SK-MEL-5 (cell line): ENCODE measurements at places on chromosomes 6 and 20. TPM values are rescaled to one million over a fixed set of nuclear protein-coding genes. Genes with fewer than 3 reads are reported as not detected.
A peak's percentile ranks its signal among the peaks of the same experiment; 100 is the strongest.

GRCh38 chr20:61941721-61942405, 123.8 kb downstream of the TAF4 start:
- DNase-seq, result no peak

DNA sequence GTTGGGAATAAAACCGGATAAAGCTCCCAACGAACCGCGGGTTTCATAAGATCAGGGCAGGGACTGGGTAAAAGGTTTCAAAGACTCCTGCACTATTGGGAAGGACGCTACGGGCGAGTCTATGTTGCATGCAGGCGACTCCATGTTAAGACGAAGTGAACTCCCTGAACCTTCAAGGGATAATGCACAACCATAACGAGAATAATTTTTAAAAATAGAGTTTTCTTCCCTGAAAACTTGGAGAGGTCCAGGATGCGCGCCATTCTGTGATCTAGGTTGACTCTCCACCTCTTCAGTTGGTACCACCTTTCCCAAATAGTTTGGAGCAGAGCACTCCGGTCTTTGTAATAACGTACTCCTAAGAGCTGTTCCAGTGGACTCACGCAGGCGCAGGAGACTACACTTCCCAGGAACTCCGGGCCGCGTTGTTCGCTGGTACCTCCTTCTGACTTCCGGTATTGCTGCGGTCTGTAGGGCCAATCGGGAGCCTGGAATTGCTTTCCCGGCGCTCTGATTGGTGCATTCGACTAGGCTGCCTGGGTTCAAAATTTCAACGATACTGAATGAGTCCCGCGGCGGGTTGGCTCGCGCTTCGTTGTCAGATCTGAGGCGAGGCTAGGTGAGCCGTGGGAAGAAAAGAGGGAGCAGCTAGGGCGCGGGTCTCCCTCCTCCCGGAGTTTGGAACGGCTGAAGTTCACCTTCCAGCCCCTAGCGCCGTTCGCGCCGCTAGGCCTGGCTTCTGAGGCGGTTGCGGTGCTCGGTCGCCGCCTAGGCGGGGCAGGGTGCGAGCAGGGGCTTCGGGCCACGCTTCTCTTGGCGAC, at the start of gene TPX2:
TPX2 (plus strand) TSS at position 562 of the 821 bp plus-strand sequence. CDS start 18,187 bp downstream, outside the sequence.
- peak; percentile 99 for DNase-seq

The TJAP1 gene
- 12.4 and 18.2 TPM in 2 replicates for total RNA-seq

DNA sequence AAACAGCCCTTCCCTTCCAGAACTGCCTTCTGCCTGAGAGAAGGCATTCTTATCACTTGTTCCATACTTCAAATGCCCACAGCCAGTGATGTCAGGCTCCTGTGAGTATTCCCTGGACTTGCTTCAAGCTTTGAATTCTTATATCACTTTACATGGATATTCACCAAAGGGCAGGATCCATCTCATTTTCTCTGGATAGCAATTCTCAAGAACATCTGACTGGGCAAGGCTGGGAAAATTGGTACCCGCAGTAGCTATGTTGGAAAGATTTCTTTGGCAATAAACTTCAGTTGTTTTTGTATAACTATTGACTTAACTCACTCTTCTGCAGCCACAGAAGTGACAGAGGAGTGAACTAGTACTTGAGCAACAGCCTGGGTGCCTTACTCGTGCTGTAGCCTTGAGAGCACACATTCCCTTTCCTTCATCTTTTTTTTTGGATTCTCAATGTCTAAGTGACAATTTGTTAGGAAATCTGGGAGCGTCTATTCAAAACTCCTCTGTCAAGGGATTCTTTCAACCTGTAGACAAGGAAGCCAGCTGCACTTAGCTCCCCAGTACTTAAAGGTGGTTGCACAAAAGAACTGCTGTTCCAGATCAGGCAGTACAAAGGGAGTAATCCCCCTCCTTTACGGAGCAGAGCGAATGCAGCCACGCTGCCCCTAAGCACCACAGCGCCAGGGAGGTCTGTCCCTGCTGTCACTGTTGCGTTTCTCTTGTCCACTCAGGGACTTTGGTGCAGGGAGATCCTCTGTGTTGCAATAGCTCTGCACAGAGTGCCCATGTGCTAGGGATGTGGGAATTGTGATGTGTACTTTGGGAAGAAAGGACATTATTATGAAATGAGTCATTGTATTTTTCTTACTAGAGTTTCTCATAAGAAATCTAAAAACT, 69.6 kb downstream of the JAG1 start:
- peak; percentile 62 for DNase-seq

The SLA2 gene
- total RNA-seq, result not detected in 2 replicates

- no peak for DNase-seq
Observed at GRCh38 chr20:57657535-57658446, 37.6 kb upstream of the ZBP1 start.

GRCh38 chr6:107114926-107115694, at the start of gene BEND3:
Gene BEND3 (minus strand): TSS chr6:107115515. CDS start chr6:107099285, 16,230 bp downstream.
- no peak for DNase-seq

DNA sequence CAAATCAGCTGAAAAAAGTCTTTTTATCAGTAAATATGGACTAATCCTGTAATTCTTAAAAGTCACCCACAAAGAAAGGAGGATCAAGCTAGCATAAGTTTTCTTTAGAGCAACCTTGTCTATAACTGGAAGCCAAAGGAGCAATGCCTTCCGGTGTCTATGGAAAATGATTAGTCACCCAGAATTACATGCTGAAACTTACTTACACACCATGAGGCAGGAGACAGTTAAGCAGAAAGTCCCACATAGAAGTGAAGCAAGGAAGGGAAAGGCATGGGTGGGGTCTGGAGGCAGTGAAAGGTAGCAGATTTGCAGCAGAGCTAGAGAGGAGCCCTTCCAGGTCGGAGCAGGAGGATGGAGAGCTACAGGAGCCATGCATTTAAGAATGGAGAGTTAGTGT, 153.7 kb upstream of the RIPOR2 start:
- no peak for DNase-seq

GRCh38 chr6:166202321-166202733, 34.7 kb upstream of the TBXT start:
- no peak for DNase-seq

- DNase-seq, result no peak
Observed at GRCh38 chr6:90110971-90111370, 185.7 kb downstream of the BACH2 start.

GRCh38 chr6:109095036-109095834, at the start of gene CEP57L1:
Gene CEP57L1 (plus strand): TSS chr6:109095507. CDS start chr6:109145222, 49,715 bp downstream.
- DNase-seq, result peak; percentile 94

DNA sequence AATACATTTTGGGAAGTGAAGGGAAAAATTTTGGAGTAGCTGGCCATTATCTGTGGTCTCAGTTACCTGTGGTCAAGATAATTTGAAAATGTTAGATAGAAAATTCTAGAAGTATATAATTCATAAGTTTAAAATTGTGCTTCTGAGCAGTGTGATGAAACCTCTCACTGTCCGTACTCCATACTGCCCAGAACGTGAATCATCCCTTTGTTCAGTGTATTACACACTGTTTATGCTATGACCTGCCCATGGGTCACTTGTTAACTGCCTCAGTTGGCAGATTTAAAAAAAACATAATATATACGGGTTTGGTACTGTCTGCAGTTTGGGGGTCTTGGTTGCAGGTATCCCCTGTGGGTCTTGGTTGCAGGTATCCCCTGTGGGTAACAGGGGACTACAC, 4.1 kb upstream of the CALHM5 start:
- DNase-seq, result no peak

- no peak for DNase-seq
Observed at GRCh38 chr6:9398071-9398766, 962.9 kb upstream of the SLC35B3 start.

- no peak for DNase-seq
Observed at GRCh38 chr6:54719633-54720032, 126.9 kb upstream of the FAM83B start.

DNA sequence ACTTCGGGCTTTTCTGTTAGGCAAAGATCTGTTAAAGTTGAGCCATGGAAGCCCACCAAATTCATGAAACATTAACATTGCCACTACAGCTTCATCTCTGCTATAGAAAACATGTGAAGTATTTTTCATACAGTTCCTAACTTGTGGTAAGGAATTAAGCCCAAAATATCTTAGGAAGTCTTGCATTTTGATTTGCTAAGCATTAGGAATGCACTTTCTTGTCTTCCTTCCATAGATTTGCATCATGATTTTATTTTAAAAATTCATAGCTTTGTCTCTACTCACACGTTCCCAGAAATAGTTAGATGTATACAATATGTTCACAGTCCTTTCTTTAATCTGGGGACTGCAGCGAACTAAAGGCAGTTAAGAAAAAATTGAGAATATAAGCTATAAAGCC, 325.6 kb downstream of the CENPW start:
- DNase-seq, result no peak

DNA sequence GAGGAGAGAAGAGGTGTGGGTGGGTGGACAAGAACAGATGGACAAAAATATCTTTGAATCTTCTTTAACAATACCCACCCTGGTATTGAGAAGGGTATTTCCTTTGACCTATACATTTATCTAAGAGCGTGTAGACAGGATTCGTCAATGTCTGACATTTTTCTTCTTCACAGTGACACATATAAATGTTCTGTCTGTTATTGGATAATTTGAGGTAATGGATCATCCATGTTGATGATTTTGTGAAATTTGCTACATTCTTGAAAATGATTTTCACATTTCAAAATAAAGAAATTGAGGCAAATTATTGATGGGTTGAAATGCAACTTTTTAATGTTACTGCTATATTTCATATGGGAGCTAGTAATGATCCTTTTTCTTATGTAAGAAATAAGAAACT, 770.7 kb upstream of the EPHA7 start:
- no peak for DNase-seq

DNA sequence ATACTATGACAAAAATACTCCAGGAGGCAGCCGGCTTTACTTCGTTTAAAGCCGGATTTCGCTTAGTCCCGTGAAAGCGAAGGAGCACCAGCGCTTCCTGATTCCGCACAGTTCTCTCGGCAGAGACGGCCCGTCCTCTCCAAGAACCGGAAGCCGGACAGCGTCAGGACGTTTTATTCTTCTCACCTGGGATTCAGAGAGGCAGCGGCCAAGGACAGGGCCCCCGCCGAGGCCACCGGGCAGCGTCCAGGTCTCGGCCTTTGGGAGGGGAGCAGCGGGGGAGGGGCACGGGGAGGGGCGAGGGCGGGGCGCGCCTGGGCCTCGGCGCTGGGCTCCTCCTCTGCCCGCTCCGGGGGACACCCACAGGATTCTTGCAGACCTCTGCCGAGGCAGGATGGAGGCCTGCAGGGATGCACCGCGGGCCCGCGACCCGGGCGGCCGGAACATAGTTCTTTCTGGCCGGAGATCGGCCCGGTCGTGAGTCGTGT, 2.8 kb upstream of the DIDO1 start:
- DNase-seq, result peak; percentile 55

DNA sequence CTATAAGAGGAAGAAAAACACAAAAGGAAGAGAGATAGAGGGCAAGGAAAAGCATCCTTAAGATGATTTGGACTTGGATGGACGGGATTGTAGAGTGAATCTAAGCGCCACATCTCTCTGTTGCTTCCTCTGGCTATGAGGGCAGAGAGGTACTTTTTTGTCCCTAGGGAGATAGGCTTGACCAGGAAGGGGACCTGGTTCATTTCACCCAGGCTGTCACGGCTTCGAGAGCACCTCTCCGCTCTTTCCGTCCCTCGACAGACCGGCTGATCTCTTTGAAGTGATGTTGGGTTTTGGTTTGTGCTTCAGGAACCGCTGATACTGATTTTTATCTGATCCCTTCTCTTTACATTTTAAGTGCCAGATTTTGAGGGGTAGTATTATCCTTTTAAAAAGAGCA, 19.6 kb downstream of the NKX2-4 start:
- no peak for DNase-seq

GRCh38 chr6:14380901-14381828, 263.6 kb downstream of the CD83 start:
- no peak for DNase-seq

The ADGRF1 gene
- not detected in 2 replicates for total RNA-seq

DNA sequence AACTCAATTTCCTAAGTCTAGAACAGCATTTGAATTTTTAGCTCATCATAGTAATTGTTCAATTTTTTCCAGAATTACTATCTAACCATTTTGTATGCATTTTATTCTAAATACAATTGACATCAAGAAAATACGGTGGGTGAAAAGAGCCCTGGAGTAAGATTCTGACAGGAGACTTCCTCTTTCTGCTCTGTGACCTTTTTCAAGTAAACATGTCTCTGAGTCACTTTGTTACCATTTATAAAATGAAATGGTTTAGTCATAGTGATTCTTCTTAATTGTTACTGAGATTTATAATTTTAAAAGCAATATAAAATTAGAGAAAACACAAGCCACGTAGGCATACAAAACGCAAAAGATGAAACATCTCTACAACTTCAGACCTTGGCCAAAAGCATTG, 80.2 kb downstream of the PLCB1 start:
- DNase-seq, result no peak

DNA sequence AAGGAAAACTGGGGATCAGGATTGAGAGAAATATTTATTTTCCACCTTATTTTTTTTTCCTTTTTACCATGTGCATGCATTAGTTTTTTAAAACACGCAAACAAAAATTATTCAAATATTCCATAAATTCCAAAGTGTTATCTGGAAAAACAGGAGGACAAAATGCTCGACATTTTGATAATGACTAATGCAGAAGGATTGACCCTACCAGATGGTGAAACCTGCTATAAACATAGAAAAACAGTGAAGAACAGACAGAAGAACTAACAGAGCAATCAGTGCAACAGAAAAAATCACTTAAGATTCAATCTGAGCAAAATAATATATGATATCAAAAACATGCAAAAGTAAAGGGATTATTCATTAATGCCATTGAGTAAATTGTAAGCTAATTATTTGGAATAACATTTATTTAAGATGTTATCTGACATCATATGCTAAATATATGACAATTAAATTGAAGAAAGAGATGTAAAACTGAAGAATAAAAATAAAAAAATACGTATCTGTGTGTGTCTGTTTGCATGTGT, 218.4 kb downstream of the LMBRD1 start:
- DNase-seq, result no peak

GRCh38 chr6:57469072-57469471, 151.6 kb downstream of the PRIM2 start:
- no peak for DNase-seq

DNA sequence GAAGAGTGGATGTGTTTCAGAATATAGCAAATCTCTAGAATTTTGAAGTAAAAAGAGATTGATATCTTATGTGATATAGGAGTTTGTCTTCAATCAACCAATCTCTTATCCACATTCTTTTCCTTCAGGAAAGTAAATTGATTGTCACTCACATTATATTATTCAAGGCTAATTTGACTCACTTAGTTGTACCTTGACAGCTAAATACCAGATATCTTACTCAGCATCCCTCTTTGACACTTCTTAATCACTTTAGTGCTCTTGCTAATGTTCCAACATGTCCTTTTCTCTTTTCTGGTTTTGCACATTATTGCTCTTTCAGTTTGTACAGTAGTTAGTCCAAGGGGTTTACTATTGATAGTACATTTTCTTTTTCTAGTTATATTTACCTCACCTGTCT, 286.9 kb upstream of the PTCHD4 start:
- DNase-seq, result no peak

The RFX6 gene
- 0.08 TPM in 1 of 2 replicates, not detected in the other for total RNA-seq

The CGAS gene
- total RNA-seq, result not detected in 2 replicates
